ENCODE measurements at places on chromosomes 5 and 9. TPM values are rescaled to one million over a fixed set of nuclear protein-coding genes. Genes with fewer than 3 reads are reported as not detected.

- no peak for DNase-seq
Observed at GRCh38 chr5:143889986-143890385, 78.0 kb downstream of the HMHB1 start.

DNA sequence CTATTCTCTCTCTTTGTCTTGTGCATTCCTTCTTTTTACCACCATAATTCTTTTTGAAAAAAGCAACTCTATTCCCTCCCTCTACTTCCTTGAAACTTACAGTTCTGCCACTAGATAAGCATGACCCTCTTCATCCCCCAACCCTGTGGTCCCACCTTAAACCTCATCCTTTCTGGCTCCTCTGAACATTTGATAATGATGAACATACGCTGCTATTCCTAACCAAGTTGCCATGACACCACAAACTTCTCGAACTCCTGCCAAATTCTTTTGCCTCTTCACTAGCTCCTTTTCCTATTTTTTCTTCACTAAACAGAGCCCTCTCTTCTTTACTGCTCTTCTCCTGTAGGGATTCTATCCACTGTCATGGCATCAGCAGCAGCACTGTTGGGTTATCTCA is 57.1 kb downstream of the MOCS2 start:
- no peak for DNase-seq

The ADAMTS13 gene
- total RNA-seq = 2.0 TPM

- DNase-seq = peak; percentile 84
Observed at GRCh38 chr5:149680810-149681221, 49.3 kb upstream of the PPARGC1B start.

GRCh38 chr5:128645581-128645980 is 107.5 kb upstream of the FBN2 start:
- no peak for DNase-seq

DNA sequence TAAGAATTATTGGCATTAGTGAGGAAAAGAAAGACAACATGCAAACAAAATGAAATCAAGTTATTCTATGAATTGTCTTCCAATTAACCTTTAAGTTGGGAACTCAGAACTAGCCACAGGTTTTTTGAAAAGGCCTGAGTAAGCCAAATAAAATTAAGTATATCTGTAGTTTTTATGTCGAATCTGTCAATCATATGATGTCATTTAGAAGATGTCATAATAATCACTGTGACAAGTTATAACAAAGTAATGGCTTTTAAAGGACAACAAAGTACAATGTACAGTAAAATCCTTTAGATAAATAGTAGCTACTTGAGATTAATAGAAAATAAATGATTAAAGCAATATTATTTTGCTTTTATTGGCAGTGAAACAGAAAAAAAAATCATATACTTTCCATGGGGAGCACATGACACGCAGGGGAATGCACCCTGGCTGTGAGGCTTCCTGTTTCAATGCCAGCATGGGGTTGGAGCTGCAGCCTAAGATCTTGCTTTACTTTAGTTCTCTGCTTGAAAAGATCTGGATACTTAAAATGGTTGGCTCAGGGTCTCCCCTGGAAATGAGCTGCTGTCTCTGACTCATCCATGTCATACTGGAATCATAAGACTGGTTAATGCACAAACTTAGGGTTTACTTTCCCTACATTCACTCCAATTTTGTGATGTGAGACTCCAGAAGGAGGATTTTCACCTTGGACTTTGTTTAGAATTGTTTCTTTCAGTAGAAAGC is 284.3 kb downstream of the TAF11L14 start:
- DNase-seq = no peak

DNA sequence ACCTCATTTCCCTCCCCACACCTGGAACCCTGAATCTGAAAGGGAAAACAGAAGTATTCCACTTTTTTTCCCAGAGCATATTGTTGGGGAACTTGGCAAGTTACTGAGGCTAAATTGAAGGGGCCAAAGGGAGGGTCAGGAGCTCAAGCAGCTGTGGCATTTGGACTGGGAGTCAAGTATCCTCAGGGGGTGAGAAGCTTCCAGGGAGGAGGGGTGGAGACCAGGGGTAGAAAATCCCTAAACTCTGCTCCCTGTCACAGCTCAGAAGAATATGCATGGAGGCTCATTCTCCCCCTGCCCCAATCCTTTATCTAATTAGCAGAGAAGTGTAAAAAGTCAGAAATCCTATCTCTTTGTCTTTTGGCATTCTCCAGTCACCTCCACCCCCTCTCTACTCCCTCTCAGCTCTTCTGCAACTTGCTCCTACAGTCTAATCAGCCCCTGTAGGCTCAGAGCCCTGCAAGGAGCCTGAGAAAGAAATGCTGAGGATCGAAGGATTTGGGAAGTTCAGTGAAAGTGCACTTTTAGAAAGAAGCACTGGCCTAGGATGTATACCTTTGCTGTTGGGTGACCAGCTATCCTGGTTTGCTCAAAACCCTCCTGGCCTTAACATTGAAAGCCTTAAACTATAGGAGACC is 5.7 kb upstream of the WNT8A start:
- no peak for DNase-seq

DNA sequence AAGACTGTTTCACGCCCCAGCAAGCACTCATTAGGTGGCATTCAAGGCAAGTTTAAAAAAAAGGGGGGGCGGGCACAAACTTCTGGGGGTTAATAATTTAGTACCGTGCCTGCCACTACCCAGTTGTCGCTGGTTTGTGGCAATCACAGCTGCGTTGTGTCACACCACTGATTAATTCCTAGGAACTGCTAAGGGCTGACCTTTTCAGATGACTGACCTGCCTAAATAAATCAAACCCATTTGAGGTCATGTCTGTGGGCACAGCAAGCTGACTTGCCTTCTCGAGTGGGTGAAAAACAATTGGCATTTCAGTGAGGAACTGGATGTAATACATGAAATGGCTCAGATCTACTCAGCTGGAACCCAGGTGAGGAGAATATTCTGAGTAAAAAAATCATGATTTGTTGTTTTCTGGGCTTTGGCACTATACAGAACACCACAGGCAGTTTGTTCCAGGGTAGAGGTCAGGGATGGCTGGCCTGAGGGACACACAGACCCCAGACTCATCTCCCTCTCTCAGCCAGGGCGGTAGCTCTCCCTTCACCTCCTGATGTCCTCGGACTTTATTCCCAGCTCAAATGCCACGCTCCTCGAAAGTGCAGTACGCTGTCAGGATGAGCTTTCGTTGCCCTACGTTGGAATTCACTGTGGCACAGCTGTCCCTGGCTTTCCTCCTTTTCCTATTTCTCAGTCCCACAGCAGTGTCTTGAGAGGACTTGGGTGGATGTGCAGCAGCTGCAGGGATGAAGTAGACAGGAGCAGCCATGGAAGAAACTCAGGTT is 15.5 kb upstream of the MGAT1 start:
- no peak for DNase-seq

DNA sequence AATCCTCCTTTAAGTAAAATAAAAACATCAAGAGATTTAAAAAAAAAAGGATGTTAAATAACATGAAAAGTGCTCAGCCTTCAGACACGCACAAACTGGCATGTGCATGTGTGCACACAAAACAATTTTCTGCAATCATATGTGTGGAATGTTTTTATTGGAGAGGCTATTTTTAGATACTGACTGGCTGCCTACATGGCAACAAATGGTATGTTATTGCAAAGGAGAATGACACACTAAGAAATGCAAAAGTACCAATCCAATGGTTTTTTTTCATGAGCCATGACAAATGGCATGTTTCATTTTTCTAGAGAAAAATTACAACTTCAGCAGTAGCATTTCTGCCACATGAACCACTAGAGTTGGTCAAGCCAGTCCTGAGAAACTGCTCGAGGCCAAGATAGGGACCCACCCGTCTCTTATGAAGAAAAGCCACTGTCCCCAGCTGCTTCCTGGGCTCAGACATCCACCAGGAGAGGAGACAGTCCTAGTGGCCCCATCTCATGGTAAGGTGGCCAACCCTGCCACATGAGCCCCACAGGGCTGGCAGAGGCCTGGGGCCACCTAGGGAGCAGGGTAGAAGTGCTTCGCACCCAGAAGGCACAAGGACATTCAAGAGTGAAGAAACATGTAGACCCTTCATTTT is 116.4 kb downstream of the MYO10 start:
- DNase-seq = no peak

DNA sequence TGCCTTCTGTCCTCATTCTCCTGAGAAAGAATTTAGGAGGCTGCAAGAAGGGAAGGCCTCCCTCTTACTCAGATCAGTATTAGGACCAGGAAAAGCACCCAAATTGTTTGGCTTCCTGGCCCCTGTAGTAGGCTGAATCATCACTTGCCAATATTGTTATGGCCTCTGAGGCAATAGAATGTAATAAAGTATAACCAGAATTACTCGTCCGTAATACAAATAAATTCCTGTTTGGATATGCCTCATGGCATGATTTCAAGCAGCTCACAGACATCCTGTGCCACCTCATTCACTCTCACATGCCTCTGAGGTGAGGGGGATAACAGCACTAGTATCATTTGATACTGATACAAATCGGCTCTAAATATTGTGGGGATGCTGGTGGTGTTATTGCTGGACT is 427.3 kb downstream of the ISL1 start:
- DNase-seq = no peak

DNA sequence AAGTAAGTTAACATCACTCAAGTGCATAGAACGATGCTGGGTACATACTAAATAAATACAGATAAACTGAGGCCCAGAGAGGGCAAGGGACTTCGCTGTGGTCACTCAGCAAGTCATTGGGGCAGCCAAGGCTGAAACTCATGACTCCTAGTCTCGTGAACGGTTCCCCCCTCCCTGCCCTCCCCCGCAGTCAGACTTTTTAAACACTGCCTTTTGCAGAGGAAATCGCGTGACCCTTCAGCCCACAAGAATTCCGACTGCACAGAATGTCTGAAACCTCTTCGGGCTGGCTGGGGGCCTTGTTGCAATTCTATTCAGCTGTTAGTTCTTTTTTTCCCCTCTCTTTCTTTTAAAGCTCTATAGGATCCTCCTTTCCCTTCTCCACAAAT is 28.1 kb downstream of the NEK6 start:
- DNase-seq = peak; percentile 70

The INSL6 gene
- total RNA-seq = not detected

The ECM2 gene
- 0.08 TPM for total RNA-seq

DNA sequence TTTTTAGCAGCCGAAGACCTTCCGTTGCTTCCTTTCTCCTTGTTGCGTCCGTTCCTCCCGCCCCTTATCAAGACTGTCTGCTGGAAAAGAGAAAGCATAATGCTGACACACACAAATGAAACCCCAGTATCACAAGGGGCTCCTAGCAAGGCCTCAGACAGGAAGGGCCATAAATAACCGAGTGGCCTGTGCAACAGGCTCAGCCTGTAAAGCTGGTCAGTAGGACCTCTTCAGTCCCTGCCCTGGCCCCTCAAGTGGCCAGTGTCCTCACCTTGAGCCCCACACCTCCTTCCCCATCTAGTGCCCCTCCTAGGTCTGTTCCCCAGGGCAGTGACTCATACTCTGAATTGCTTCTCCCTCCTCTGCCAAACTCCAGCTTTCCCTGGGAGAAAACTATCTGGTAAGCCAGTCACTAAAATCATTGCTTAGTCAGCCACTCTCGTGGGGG is 174.6 kb upstream of the IL12B start:
- DNase-seq = no peak

The TRIP13 gene
- total RNA-seq = 27.9 TPM

- no peak for DNase-seq
Observed at GRCh38 chr5:10303699-10304170, 4.0 kb downstream of the CMBL start.

DNA sequence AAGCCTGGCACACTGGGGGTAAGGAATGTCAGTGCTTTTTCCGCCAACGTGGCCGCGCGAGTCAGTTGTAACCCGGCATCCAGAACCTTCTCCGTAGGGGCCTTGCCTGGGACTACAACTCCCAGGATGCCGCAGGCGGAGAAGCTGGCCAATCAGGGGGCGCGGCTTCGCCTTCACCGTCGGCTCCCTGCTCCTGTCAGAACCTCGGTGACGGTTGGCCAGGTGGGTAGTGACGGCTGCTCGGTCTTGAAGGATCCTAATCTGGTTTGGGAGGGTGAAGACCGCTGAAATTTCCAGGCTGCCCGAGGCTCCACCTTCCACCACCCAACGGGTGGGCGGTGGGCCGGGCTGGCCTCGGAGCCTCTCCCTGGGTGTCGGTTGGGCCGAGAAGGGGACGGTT is at the start of gene C5orf58:
TSS of gene C5orf58 (plus strand) at position 200 of the 400 bp plus-strand sequence. CDS start 1,992 bp downstream, outside the sequence.
- no peak for DNase-seq

DNA sequence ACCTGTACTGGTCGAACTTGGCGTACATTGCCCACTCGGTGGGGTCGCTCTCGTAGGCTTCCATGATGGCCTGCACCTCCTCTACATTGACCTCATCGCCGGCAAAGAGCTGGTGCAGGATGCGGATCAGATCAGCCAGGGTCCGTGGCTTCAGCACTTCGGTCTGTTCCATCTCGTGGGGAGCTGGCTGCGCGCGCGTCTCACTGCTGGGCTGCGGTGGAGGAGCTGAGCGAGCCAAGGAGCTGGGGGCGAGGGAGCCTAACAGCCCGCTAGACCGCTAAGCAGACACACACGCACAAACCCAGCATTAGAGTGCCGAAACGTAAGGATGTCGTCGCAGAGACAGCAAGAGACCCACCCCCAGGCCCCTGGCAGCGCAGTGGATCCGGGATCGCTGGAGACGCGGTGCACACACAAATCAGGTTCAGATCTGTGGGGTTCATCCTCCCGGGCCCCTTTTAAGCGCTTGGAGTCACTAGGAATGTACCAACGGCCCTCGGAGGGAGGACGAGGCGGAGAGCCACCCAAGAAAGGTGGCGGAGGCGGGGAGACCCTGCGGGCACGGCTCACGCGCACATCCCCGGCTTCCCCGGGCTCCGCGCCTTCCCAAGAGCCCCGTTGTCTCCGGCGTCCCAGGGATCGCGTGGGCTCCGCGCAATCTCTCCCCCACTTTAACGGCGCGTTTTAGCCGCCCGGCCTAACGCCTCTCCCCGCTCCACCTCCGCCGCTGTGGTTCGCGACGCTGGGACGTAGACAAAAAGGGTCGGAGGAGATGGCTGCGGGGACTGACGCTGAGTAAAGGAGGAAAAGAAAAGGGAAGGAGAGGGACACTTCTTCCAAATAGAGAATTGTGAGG is at the start of gene CDO1:
TSS of gene CDO1 (minus strand) at position 434 of the 856 bp plus-strand sequence. CDS start at position 172, 262 bp downstream.
- no peak for DNase-seq

The PRDM9 gene
- not detected for total RNA-seq

DNA sequence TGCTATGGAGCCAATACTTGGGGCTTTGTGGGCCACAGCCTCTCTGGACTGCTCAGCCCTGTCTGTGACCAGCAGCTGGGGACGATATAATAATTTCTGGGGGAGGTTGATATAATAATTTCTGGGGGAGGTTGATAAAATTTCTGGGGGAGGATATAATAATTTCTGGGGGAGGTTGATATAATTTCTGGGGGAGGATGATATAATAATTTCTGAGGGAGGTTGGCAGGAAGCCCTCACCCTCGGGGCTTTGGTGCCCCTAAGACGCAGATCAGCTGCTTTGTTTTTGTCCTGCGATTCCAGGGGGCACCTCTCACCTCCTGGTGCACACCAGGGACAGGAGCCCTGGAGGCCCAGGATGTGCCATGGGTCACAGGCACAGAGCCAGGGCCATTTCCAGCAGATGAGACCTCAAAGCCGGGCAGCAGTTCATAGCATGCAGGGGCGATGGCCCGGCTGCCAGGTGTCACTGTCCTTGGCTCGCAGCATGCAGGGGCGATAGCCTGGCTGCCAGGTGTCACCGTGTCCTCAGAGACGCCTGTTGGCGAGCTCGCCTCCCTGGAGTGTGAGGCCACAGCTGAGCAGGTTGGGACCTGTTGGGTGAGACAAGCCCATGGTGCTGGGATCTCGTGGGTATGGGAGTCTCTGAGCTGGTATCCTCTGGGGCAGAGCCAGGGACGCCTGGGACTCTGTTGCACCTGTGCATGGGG is 3.8 kb upstream of the TOR4A start:
- DNase-seq = no peak

The DDX4 gene
- total RNA-seq = not detected
